ENCODE measurements at places on chromosomes 2 and 18.
A peak's percentile ranks its signal among the peaks of the same experiment; 100 is the strongest.

GRCh38 chr18:23138471-23138870 is 3.2 kb downstream of the CABLES1 start:
- DNase-seq = no peak

DNA sequence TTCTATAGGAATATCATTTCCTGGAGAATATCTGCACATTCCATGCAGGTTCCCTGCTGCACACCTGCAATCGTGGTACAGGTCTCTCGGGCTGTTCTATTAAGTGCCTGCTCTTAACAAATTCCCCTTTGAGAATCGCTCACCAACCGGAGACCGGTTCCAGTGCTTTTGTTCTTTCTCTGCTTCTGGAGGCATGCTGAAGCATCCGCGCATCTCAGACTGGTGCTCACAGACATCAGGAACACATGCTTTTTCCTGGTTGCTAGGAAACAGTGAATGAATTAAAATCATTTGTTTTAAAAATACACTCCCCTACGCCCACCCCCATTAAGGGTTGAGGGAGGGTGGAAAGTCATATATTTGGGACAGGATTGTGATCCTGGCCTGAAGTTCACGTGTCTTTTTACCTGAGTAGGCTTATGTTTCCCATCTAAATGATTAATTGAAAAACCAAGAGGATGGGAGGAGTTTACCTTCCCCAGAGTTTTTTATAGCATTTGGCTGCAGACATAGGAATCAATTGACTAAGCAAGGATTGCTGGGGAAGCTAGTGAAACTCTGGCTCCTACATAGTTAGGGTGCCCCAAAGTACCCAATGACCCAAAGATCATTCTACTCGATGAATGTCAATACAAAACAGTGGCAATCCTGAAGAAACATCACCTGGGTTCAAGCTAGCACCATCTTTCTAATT is at the start of gene C2orf80:
Gene C2orf80 (minus strand): TSS at position 221 of the 694 bp plus-strand sequence. CDS start 3,044 bp downstream, outside the sequence.
- DNase-seq = no peak

DNA sequence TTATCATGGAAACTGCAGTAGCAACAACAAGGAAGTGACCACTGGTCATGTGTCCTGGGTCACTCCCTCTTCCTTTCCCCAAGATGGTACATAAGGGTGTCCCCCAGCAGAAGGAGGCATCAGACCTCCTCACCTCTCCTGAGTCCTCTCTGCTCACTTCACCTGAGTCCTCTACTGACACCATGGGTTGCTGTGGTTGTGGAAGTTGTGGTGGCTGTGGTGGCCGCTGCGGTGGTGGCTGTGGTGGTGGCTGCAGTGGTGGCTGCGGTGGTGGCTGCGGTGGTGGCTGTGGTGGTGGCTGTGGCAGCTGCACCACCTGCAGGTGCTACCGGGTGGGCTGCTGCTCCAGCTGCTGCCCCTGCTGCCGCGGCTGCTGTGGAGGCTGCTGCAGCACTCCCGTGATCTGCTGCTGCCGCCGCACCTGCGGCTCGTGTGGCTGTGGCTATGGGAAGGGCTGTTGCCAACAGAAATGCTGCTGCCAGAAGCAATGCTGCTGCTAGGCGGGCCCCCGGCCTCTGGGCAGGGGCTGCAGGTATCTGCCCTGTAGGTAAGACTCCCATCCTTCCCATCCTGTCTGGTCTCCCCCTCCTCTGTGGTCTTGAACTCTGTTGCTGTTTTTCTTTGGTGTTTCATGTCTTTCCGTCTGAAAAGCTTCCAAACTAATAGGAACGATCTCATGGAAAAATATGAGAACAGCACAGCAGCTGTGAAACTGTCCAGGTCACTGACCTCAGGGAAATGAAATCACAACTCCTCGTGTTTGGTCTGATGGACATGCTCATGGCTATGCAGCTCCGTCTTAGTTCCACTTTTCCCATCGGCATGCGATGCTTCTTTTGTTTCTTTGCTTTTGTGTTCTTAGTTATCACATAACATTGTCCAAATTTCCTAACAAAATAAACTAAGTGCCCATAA is at the start of gene SCYGR4:
Gene SCYGR4 (plus strand): TSS at position 183 of the 915 bp plus-strand sequence. CDS start 0 bp downstream, at position 183.
- no peak for DNase-seq

- DNase-seq = peak; percentile 16
These were observed 721 bp downstream of the FHOD3 start for GRCh38 chr18:36298126-36298741.

- no peak for DNase-seq
These were observed 60.2 kb downstream of the TMEM247 start for GRCh38 chr2:46539327-46540276.

DNA sequence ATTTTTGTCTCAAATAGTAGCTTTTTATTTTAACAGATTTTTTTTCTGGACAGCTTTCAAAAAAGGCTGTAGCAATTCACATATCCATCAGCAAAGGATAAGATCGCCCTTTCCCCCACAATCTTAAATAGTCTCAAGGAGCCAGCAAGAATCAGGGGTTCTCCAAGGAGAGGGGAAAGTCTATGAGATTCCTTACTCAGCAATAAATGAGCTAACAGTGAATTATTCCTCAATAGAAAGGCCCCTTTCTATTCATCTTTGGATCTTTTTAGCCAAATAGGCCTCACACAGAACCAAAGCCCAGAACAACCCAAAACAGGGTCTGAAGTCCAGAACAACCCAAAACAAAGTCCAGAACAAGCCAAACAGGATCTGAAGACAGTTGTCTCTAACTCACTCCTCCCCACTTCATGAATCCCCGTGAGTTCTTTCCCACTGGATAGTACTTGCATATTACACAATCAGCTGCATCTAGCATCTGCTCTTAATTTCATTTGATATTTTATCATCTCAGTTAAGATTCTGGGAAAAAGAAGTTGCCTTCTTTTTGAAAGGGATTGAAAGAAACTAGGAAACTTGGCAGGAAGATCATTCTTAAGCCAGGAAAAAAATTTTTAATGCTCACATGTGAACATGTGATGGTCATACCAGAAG is 3.4 kb upstream of the DHRS9 start:
- DNase-seq = no peak

- DNase-seq = peak; percentile 18
These were observed 3.2 kb downstream of the CNNM3 start for GRCh38 chr2:96819128-96819875.

GRCh38 chr18:25998461-25998860 is 92.0 kb downstream of the SS18 start:
- DNase-seq = no peak

GRCh38 chr2:58261209-58261608 is 20.1 kb upstream of the FANCL start:
- no peak for DNase-seq

DNA sequence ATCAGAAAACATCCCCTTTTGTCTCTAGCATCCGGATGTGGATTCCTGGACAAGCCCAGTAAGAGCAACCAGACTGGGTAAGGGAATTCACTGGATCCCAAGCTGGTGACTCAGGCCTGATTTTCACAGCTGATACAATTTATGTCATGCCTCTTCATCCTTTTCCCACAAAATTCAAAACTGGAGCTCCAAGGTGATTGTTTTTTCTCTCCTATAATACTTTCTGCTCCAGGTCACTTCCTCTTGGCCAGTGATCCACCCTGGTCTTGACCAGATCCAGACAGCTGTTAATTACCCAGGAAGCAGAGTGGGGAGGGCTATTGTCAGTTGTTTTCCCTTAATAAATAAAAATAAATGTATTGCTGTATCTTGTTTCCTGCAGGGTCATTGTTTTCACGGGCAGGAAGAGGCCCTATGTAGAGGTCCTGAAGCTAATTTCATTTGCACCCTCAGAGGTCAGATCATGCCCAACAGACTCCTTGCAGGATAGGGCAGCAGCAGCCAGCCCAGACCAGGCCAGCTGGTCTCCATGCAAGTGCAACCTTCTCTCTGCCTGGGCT is 57.6 kb downstream of the EVA1A start:
- DNase-seq = no peak

DNA sequence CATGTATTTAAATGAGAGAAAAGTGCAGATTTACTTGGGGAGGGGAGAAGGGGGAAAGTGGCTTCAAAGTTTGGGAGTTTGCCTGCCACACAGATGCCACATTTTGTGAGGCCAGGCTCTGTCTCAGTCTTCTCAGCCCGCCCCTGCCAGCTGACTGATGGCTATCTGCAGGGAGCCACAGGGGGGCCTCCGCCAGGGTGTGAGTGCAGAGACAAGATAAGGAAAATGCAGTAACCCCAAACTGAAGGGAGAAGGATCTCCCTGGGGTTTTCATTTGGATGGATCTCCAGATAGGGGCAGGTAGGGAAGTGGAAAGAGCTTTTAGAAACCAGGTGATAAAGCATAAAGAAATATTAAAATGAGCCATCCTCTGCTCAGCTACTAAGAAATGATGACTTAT is 128.8 kb downstream of the ZNF521 start:
- no peak for DNase-seq

- no peak for DNase-seq
These were observed 73.9 kb upstream of the HK2 start for GRCh38 chr2:74759986-74760385.

GRCh38 chr18:39105104-39105503 is 1539.5 kb upstream of the CELF4 start:
- DNase-seq = peak; percentile 19

- DNase-seq = no peak
These were observed 116.1 kb upstream of the ZNF516 start for GRCh38 chr18:76610933-76611749.

DNA sequence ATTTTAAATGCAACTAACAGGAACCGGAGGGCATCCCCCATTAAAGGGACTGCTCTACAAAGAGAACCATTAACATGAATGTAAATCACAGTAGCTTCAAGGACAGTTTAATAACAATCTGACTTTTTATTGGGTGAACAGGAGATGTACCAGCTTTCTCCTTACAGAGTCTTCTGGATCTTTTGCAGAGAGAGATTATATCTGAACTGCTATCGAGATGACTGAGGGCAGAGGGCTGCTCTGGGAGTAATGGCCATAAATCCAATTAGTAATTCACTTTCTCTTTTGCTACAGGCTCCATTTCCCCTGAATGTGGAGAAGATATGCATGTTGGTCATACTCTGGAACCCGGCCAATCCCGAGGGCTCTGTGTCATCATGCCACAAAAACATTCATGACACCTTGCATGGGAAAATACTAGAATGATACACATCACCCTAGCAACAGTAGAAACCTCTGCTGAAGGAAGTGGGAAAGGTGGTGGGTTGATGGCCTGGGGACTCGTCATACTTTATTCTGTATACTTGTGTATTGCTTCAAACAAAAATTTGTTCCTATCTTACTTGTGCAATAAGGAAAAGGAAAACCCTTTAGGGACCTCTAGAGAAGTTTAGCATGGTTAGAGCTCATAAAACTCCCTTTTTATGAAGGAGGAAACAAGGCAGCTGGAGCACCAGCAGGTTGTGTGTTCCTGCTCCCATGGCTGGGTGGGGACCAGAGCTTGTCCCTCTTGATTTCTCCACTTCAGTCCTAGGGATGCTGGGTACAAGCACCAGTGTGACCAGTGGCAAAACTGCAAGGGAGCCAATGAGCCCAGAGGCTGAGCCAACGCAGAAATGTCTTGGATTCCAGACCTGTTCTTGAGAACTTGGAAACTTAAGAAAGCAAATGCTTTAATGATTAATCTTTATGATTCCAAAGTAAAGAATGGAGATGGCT is 26.0 kb downstream of the CTAGE1 start:
- DNase-seq = no peak

- DNase-seq = peak; percentile 75
These were observed 191.9 kb upstream of the TCF4 start for GRCh38 chr18:55779691-55780585.

DNA sequence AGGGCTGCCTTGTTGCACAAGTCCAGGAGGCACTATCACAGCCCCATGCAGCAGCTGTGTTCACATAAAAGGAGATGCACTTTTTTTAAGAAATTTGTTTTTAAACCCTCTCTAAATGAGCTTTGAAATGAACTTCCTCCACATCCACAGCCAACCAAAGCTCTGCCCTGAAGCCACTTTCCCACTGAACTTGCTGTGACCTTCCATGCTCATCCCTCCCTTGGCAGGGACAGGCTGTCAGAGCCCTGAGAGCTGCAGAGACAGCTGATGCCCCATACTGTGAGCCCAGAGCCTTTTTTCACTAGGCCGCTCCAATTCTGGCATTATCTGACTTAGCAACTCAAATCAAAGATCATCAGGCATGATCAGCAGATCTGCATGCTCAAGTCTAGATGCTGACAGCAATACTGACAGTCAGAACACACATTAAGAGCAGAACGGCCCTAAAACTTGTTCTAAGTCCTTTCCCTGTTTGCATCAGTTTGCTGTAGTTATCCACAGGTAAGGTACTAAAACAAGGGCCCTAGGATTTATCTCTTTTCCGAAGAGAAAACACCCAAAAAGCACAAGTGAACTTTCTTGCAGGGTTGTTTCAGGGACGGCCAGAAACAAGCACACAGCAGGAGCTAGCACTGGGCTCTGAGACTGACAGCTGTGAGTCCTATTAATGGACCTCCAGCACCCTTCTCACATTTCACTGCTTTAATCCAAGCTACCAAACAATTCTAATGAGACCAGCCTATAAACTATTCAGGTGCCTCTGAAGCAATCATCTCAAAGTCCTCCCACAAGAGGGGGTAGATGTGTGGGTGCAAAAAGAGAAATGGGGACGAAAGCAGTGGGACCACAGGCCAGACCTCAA is 34.9 kb downstream of the RNU4ATAC start:
- peak; percentile 14 for DNase-seq

- DNase-seq = no peak
These were observed 164.4 kb upstream of the MGAT5 start for GRCh38 chr2:134089454-134089853.

GRCh38 chr2:219119422-219120043 is 41.1 kb downstream of the NHEJ1 start:
- DNase-seq = peak; percentile 57

DNA sequence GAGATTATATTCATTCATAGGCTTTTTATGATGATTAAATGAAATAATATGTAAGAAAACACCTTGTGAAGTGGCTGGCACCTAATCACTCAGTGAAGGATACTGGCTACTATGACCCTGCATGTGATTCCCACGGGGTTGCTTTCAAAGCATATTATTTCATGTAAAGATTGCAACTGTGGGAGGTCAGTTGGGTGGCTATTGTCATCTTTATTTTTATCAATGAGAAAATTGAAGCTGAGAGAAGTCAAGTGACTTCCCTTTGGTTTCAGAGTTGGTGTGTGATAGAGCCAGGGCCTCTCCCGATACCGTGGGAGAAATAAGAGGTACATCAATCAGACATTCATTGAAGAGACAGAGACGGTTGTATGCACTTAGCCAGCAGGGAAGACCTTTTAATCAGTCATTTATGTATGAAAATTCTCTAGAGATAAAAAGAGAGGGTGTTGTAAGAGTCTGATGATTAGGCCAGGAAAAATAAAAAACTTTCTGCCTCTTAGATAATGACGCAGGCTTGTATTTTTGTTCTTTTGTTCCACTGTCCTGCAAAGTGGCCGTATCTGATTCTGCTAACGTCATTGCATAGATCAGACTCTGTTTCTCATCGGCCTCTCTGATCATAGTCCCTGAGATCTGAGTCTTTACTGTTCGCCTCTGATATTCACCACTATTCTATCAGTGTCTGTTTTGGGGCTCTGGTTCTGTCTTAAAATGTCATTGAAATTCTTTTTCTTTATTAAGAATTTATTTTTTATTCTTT is 50.5 kb downstream of the QPCT start:
- DNase-seq = no peak

Measured in COR-L47 (cell line).